ENCODE measurements at places on chromosomes 11 and 22. TPM values are rescaled to one million over a fixed set of nuclear protein-coding genes. Genes with fewer than 3 reads are reported as not detected.
A peak's percentile ranks its signal among the peaks of the same experiment; 100 is the strongest.

DNA sequence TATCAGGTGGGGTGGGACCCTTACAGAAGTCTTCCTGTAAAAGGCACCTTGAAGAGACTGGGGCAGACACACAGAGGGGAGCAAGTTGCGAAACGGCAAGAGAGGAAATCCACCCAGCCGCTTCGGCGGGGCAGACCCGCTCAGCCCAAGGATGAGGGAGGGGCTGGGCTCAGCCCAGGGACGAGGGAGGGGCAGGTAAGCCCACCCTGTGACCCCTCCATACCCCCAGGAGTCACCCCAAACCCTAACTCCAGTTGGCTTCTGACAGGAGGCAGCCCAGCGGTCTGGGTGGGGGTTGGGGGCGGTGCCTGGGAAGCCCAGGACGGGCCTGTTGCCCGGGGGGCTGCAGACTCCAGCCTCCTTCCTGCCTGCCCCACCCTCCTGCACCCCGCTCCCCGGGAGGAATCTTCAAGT, 965 bp downstream of the OSBPL5 start:
- no peak for DNase-seq

- DNase-seq, result no peak
Measured at GRCh38 chr22:45212992-45213751, 27.5 kb downstream of the KIAA0930 start.

MMP12 gene
- not detected for total RNA-seq

GRCh38 chr11:12100429-12100828, 10.0 kb upstream of the MICAL2 start:
- no peak for DNase-seq

DNA sequence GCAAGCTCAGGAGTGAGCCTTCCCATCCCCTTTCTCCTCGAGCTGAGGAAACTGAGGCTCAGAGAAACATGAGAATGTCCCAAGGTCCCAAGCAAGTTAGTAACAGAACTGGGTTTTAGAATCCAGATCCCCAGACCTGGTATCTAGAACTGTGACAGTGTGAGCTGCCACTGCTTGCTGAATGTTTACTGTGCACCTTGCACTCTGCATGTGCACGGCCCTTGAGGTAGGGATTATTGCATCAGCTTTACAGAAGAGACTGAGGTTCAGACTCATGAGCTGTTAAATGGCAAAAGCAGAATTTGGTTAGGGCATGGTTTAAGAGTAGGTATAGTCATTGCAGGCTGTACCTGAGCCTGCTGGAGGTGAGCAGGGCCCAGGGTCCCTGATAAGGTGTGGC, 3.8 kb upstream of the MPPED1 start:
- DNase-seq, result no peak

DNA sequence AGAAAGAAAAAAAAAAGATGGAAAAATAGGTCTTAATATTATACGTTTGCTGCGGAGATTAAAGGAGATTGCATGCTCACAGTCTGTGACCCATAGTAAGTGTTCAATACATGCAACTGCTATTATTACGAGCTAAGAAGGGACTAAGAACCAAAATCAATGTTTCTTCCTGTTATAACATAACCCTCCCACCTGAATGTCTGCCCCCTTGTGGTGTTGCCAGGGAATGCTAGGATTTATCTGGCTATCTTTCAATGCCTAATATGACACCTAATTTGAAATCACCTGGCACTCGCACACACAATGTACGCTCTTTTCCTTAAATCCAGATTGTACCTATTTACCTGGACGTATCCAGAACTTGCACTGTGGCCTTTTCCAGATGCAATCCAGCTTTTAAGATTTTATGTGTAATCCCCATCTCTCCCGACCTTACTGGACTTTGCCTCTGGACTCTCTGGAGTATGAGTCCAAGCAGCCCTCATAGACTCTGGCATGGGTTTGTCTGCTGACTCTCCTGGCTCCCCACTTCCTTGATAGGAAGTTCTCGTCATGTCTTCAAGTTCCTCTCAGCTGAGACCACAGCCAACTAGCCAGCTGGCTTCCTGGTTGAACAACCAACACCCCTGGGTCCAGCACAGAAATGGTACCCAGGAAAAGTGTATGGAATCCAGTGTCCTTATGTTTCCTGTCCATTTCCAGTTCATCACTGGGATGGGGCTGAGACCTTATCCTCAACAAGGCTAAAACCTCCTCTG, 151.5 kb downstream of the CCDC34 start:
- peak; percentile 23 for DNase-seq

DNA sequence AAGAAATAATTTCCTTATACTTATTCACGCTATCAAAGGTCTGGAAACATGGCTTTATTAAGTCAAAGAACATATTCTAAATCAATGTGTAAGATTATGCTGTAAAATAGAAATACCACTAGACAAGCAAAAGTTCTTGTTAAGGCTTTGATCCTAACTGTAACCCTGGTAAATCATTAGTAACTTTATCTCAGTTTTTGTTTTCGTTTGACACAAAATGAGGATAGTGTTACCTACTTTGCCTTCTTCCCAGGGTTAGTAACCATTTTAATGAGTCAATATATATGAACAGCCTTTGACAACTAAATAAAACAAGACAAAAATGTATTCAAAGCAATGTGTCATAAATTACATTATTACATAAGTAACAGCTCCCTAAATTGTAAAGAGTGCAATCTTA, 1336.3 kb downstream of the FAM181B start:
- no peak for DNase-seq

All from activated CD8-positive, alpha-beta T cell treated with anti-CD3 and anti-CD28 coated beads for 36 hours (primary cell).